Myometrial cell (primary cell): ENCODE measurements at places on chromosomes 12 and 14. TPM values are rescaled to one million over a fixed set of nuclear protein-coding genes. Genes with fewer than 3 reads are reported as not detected.

Gene TMEM52B
- 10.4 and 17.4 TPM in 2 replicates for total RNA-seq

Gene RDH12
- 0.18 TPM in 1 of 2 replicates, not detected in the other for total RNA-seq

Gene DLK1
- total RNA-seq: not detected in 2 replicates

Gene MMP17
- 19.7 and 65.2 TPM in 2 replicates for total RNA-seq

Gene TPH2
- total RNA-seq: not detected in 2 replicates

Gene NFE2
- 0.35 TPM in 1 of 2 replicates, not detected in the other for total RNA-seq

Gene KLRC1
- total RNA-seq: not detected in 2 replicates

Gene C12orf54
- total RNA-seq: not detected in 2 replicates

Gene LRIG3
- total RNA-seq: 9.8 and 10.5 TPM in 2 replicates
